ENCODE measurements at places on chromosomes 4 and X.

DNA sequence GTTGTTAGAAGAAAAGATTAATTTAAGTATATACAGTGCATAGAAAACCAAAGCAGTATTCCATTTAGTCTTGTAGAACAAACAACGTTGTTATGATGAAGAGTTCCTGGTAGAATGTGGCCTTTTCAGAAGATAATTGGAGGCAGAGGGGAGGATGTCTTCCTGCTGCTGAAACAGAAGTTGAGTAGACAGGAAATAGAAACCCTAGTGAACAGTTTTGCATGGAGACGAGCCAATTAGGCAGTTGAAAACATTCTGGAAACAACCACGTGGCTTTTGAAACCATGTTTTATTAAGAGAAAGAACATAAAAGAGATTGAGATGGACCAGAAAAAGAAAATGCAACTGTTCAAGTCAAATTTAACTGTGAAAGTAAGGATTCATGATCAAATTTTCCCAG is 325.2 kb downstream of the CAMK2D start:
- DNase-seq = peak; percentile 9

DNA sequence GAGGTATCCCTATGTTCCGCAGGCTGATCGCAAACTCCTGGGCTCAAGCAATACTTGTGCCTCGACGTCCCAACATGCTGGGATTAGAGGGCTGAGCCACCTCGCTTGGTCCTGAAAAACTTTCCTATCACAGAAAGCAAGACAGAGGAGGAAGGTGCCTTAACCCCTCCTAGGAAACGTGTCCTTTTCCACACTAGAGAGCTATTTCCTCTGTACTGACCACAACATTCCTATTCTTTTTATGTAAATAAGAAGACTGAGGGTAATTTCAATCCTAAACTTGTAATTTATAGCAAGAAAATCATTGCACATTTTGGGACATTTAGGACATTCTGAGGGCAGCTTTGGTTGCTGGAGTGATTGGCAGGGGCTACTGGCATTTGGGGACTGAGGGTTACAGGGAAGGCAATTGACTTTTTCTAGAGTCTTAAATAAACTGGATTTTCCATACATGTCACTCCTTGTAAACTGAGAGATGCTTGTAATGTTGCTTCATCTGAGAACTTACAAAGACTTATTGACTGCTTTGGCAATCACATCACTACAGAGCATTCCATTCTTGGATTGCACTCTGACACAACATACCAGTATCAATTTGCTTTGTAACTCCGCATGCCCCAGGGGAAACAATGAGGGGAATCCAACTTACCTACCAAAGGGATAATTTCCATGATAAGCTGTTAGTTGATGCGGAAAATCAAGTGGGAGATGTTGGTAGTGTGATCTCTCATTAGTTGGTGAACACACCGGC is 15.6 kb downstream of the XAGE3 start:
- no peak for DNase-seq

DNA sequence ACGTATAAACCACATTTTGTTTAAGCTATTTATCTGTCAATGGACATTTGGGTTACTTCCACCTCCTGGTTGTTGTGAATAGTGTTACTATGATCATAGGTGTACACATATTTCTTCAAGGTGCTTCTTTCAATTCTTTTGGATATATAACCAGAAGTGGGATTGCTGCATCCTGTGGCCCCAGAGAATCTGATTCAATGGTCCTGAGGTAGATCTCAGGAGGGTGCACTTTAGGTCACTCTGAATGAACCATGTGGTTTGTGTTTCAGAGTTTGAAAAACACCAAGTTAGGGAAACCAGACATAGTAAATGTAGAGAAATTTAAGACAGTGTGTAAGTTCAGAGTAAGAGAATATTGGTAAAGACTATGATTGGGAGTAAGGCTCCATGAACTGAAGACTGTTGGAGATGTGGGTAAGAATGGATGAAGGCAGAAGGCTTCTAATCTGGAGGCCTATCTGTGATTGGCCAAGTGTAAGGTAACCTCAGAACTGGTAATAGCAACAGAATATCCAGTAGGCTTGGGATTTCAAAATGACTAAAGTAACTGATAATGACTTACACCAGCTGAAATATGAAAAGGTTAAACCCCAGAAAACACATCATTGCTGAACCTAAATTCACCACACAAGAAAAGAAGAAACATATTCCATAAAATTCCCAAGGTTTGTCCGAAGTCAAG is 236.9 kb downstream of the CAMK2D start:
- no peak for DNase-seq

DNA sequence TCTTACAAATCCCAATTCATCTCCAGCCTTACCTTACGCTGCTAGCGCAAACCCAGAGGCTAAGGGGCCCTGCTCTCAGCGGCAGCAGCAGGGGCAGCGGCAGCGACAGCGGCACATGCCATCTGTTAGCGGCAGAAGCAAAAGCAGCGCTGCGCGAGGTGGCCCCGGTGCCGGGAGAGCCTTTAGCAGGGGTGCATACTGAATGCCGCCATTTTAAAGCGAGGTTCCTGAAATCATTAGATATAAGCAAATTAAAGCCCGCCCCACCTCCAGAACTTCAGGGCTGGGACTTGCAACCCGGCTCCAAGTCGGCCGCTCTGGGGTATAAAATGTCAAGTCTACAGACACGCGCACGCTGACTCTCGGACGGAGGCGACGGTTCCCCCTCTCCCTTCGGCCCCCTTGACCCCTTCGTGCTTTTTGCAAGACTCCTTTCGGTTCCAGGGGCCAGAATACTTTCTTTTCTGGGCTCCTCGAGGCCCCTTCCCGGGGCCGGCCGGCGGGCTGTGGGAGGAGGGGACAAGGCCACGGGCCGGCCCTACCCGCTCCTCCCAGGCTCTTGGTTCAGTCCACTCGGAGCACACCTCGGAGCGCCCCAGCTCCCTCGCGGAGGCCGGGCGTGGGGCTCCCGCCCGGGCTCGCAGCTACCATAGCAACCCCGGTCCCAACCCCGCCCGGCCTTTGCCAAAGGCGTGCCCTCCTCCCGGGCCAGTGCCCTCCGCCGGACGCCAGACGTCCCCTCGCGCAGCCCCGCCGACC is at the start of gene MBNL3:
TSS of gene MBNL3 (minus strand) at position 220 of the 759 bp plus-strand sequence. CDS start 49,427 bp downstream, outside the sequence.
- DNase-seq = peak; percentile 62

DNA sequence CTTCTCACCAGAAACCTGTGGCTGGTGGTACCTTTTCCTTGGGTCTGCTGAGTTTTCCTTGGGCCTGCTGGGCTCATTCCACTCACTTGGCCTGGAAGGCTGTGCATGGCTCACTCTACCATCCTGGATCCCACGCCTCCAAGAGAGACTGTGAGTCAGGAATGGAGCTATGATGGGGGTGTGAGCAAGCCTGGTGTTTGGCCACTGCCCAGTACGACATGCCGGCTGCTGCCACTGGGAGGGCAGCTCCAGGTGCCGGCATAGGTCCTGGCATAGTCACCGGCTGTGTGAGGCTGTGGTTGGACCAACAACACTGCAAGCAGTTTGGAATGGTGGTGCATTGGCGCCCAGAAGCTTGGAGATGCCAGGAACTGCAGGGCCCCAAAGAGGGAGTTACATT is 721.7 kb downstream of the PCDH18 start:
- DNase-seq = no peak

DNA sequence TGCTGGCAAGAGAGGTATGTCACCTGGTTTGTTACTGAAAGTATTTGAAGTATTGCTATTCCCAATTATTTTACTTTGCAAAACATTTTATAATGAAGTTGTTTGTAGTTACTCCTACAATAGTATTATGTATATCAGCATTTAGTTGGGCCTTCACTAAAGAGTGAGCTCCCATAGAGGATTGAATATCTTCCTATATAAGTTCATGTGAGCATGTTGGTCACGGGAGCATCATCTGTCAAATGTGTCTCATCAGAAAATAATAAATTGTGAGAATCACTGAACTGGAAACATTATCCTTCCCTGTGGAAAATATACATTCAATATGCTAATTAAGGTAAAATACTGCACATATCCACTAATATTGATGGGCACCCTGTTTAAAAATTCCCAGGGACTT is 360.1 kb upstream of the ADGRL3 start:
- no peak for DNase-seq

GRCh38 chrX:111955901-111956300 is 79.9 kb downstream of the TRPC5OS start:
- DNase-seq = no peak

DNA sequence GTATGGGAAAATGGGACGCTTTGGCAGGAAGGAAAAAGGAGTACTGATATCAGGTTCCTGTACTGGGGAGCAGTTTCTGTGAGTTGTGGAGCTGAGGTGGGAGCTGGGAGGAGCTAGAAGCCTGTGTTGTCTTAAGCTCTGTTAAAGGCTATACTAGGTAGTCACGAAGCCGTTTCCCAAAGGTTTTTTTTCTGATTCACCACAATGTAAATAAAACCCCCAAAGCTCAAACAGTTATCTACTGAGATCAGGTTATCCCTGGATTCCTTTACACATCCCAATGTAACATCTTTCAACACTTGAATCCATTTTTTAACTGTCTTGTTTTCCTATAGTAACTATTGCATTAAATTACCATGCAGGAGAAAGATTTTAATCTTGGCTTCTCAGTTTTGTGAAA is 297.4 kb upstream of the SFRP2 start:
- DNase-seq = no peak

DNA sequence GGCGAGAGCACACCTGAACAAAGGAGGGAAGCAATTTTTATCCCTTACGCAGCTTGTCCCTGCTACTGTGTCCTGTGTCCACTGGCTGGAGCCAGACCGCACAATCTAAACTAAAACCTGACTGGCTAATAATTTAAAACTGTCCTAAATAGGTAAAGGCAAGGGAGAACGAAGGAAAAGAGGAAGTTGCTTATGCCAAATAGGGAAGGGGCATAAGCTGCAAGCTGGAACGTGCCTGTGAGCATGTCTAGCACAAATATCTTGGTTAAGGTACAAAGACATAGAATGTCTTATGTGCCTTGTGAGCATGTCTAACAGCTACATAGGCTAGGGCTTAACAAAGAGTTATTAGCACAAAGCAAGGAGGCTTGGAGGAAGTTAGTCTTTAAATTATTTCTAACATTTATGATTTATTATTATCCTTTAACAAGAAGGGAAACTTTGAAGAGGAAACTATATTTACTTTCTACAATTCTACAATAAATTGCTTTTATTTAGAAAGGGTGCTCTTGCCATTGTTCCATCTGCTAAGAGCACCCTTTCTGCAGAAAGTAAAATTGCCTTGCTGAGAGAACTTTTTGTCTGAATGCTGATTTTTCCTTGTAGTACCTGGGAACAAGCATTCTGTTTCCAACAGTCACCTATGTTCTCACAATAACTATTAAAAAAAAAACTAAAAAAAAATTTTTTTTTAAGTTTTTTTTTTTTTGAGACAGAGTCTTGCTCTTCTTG is 80.6 kb upstream of the CBR4 start:
- no peak for DNase-seq

DNA sequence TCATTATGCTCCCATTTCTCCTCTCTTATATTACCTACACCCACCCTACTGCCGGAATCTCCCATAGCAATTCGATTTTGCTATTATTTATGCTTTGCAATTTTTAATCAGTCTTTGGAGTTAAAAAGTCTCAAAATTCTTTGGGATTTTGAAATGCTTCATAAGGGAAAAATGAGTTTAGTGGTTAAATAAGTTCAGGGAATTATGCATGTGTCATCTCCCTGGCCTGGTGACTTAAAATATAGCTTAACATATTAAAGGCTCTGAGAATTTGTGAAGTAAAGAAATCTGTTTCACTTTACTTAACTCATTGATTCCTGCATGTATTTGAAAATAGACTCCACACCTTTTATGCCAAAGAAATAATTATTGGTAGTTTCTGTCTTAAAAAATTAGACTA is 185.1 kb upstream of the DIPK2B start:
- DNase-seq = no peak

Data from SHP77 (cell line).